CD4-positive, alpha-beta memory T cell (primary cell): ENCODE measurements at places on chromosomes 11 and 22.

- no peak for DNase-seq
These were observed 8.0 kb downstream of the CSNK2A3 start for GRCh38 chr11:11345099-11345498.

GRCh38 chr11:107679255-107680024, 32.4 kb downstream of the SLN start:
- no peak for DNase-seq

- DNase-seq = no peak
These were observed 117.5 kb upstream of the TOP3B start for GRCh38 chr22:22099833-22100812.

GRCh38 chr11:98307827-98308491, 712.8 kb upstream of the CNTN5 start:
- DNase-seq = no peak

- no peak for DNase-seq
These were observed 12.5 kb upstream of the TP53I11 start for GRCh38 chr11:44963136-44963535.

DNA sequence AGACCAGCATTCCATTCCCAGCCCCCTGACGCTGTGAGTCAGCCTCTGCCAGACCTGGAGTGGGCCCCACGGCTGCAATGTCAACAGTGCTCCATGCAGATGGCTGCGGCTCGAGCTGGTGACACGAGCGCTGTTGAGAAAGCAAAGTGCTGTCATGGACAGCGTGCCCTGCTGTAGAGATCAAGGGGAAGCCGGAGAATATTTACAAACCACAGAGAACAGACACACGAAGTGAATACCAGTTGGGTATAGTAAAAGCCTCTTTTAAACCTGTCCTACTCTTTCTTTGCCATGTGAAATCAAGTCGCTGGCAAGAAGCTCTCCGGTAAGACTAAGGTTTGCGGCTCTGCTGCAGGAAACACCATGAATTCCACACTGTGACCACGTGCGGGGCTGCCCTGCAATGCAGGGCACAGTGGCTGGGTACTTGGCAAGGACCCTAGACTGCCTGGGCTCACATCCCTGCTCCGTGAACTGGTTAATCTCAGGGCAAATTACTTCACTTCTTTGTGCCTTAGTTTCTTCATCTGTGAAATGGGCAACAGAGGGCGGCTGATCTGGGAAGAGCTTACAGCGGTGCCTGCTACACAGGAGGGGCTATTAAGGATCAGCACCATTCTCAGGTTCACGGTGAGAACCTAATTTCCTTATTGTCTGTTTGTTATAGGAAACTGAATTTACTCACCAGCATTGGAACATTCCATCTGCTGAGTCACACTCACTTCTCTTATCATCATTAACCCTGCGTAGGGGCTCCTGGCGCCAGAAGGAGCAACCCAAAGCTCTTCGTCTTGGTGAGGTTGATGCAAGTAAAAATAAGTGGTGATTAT, 27.8 kb upstream of the ELFN2 start:
- no peak for DNase-seq

DNA sequence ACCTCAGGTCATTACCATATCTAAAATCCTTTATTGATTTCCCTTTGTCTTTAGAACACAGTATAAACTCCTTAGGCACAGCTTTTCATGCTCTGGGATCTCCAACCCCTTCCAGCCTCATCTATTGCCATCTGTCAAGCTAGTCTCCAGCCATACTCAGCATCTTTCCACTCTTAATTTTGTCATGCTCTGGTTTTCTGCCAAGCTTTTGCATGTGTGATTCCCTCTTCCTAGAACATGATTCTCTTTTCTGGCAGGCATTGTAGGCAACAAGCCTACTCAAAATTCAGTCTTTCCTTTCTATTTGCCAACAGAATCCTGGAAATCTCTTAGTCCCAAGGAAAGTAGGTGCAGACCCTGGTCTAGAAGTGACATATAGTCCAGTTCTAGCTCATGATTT, 35.5 kb upstream of the SLC6A5 start:
- DNase-seq = no peak

DNA sequence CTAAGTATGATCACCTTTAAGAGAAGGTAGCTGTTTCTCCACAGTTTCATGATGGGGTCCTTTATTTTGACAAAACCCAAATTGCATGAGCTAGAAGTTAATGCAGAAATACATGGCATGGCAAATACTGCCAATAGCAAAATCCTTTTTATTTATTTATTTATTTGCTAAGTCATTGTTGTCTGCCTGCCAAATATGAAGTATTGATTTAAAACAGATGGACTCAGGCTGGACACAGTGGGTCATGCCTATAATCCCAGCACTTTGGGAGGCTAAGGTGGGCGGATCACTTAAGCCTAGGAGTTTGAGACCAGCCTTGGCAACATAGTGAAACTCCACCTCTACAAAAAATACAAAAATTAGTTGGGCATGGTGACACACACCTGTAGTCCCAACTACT, 52.4 kb downstream of the LARGE2 start:
- no peak for DNase-seq

GRCh38 chr22:26374391-26375026, 54.6 kb upstream of the ASPHD2 start:
- no peak for DNase-seq

- no peak for DNase-seq
These were observed 410.3 kb downstream of the MN1 start for GRCh38 chr22:27391092-27391770.

DNA sequence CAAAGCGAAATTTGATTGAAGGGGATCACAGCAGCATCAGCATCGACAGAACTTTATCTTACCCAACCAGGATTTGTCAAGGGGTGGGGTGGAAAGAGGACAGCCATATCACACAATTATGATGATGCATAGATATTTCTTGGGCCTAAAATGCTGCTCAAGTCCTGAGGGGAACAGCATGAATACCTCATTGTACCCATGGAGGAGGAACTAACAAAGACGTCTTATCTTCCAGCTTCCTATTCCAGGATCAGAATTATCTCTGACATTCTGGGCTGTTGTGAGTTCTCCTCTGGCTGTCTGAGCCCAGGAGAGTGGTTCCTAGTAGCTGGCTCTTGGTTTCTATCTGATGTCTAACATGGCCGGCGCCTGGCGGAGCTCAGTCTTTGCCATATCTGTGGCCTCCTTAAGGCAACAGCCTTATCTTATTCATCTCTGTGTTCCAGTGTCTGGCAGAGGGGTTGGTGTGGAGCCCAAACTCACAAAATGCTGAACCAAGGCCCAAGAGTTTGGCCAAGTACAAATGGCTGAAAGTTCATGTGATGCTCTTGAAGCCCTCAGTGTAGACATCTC, 68.2 kb upstream of the TIMP3 start:
- DNase-seq = no peak

DNA sequence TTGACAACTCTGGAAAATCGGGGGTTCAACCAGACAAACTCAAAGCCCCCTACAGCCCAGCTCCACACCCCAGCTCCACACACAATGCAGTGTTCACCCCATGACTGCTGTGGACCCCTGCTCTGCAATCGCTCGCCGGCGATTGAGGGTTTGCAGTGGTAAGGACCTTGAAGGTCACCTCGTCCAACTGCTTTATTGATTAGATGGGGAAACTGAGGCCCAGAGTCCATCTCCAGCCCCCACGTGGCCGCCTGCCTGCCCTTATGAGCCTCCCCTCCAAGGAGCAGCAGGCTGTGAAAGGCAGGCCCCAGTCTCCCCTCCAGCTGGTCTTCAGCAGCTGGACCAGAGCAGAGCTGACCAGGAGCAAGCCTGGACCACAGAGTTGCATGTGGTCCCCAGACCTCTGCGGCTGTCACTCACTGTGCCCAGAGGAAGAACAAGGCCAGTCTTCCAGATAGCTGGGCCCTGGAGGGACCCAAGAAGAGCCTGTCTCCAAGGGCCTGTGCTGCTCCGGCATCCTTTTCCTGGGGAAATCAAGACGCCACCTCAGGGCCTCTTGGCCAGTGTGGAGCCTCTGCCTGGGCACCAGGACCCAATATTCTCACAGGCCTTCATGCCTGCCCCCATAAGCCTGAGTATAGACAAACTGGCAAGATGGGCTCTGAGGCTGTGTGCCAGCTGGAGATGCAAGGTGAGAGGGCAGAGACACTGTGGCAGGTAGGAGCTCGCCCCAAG, 8.8 kb upstream of the LINC01488 start:
- no peak for DNase-seq

- DNase-seq = no peak
These were observed 197.1 kb downstream of the ETS1 start for GRCh38 chr11:128390246-128390645.
